NCI-H446 treated with DMSO at 0.1 percent for 48 hours (cell line): ENCODE measurements at places on chromosomes 16 and 17.

DNA sequence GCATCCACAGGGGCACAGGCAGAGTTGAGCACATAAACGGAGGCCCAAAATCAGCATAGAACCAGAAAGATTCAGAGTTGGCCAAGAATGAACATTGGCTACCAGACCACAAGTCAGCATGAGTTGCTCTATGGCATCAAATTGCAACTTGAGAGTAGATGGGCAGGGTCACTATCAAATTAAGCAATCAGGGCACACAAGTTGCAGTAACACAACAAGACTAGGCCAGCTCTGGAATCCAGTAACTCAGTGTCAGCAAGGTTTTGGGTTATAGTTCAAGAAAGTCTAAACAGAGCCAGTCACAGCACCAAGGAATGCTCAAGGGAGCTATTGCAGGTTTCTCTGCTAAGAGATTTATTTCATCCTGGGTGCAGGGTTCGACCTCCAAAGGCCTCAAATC, 12.9 kb downstream of the G6PC1 start:
- DNase-seq: no peak

GRCh38 chr16:86073763-86074493, 175.0 kb downstream of the IRF8 start:
- no peak for DNase-seq

DNA sequence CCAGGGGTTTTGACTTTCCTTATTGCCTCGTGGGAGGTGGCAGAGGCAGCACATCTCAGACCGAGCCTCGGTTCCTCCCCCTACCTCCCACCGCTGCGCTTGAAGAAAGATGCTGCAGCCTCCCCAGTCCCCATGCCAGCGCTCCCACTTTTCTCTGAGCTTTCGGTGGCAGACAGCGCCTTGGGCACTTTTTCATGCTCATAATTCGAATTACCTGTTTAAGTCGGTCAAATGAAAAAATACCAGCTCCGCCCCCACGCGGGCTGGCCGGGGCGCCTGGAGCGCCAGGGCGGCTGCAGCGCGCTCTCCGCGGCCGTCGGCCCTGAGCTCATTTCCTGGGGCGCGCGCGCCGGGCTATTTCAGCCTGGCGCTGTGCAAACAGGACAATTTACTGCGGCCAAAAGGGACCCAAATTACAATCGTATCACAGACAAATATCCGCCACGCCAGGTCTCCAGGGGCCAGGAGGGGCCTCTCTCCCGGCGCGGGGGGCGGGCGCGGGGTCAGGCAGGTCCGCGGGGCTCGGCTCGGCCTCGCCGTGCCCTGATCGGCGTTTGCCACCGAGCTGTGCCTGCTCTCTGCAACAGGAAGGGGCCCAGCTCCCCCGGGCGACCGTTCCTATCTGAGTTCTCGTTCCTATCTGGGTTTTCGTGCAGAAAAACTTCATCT, 45.0 kb downstream of the SOST start:
- DNase-seq: no peak

DNA sequence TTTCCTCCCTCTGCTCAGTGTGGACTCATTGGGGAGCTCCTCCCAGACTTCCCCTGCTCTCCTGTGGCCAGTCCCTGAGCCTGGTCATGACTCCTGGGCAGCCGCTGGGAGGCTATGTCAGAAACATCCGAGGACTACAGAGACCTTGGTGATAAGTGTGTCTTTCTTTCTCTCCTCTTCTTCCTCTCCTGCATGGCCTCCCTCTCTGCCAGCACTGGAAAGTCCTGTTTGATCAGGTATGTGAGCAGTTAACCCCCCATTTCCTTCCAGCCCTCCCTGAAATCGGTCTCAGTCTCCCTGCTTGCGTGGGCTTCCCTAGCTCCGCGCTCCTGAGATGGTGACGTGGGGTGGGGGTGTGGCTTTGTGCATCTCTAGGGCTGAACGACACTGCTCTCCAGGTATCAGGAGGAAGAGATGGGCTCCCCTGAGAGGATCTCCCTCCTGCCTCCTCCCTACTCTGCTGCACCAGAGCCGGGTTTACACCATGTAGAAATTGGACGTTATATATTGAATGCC, 2.1 kb downstream of the RHBDL3 start:
- DNase-seq: no peak

DNA sequence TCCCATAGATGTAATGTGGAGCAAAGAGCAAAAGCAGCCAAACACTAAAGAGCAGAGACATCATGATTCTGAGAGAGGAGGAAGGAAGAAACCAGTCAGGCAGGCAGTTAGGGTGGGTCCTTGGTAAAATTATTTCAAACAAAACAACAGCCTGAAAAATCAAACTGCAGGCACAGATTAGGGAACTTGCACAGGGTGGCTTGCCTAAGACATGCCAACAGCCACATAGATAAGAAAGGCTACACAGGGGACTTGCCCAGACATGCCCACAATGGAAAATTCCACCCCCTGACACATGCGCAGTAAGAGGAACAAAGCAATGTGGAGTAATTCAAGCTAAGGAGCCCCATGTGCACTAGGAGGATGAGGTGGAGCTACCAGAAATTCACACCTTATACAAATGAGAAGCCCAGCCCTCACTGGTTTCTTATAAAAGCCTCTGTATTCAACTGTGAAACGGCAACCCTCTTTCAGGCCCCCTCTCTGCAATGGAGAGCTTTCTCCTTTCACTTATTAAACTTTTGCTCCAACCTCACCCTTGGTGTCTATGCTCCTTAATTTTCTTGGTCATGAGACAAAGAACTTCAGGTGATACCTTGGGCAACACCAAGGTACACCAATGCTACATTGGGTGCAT, 7.3 kb upstream of the GAS7 start:
- DNase-seq: no peak
